Spinal cord (tissue), 10 donors: ENCODE measurements at places on chromosomes 6 and 20.

GRCh38 chr20:14331646-14332045 is 5.8 kb downstream of the FLRT3 start:
- no peak for DNase-seq

- peak; percentile 38 for DNase-seq
Measured at GRCh38 chr6:16238057-16238962, at the start of gene GMPR. Gene GMPR, plus strand, starts transcription at chr6:16238587. Its CDS starts 107 bp downstream, at chr6:16238694.

GRCh38 chr6:119319694-119320093 is 29.9 kb downstream of the MAN1A1 start:
- DNase-seq: no peak

- no peak for DNase-seq
Measured at GRCh38 chr20:24452498-24453127, 16.8 kb upstream of the SYNDIG1 start.

GRCh38 chr6:42482174-42482573 is 30.4 kb upstream of the TRERF1 start:
- no peak for DNase-seq

GRCh38 chr20:13638162-13638495 is 603 bp downstream of the TASP1 start:
- DNase-seq: no peak

DNA sequence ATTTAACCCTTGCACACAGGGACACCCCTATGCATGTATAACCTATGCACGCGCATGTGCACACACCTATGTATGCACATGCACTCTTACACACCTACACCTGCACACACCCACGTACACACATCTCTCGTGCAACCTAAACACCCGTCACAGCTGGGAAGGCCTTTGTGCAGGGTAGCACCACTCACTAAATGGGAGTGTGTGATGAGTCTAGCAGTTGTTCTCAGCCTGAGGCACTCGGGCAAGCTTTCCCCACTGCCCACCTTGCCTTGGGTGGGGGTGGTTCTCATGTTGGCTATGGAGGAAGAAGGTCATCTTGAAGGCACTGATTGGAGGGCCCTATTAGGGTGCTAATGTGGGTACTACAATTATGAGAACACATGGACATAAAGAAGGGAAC is 85.8 kb downstream of the DLL1 start:
- DNase-seq: no peak

DNA sequence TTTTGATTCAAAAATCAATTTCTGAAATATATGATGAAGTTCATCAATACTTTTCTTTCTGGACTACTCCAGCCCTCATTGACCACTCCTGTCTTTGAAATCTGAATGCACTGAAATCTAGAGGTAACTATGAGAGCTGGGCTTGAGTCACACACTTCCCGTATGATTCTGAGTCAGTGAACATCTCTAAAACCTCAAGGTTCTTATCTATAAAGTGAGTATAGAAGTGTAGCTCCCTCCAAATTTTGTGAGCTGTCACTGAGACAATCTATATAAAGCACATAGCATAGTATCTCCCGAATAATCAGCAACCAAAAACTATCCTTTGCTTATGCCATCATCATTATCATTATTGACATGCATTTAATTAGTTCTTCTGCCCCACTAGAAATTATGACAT is 182.4 kb downstream of the TSHZ2 start:
- no peak for DNase-seq

GRCh38 chr6:70107852-70108629 is 194.8 kb downstream of the COL9A1 start:
- DNase-seq: peak; percentile 89

DNA sequence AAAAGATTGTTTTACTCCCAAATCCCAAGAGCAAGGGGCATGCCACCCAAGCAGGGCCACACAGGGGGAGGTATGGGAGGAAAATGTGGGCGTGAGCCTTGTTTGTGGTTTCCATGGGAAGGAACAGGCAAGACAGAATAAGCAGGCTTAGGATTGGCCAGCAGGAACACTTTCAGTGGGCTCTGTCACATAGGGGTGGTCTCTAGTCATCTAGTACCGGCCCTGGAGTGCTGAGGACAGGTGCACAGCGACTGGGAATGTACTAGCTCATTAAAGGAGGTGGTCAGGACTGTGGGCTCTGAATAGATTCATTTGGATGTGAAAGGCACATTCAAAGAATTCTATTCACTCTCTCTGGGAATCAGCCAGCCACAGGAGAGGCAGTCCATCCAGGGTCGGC is 175.6 kb downstream of the TBC1D7 start:
- DNase-seq: no peak

- no peak for DNase-seq
Measured at GRCh38 chr20:36491901-36492617, 49.3 kb upstream of the MYL9 start.

DNA sequence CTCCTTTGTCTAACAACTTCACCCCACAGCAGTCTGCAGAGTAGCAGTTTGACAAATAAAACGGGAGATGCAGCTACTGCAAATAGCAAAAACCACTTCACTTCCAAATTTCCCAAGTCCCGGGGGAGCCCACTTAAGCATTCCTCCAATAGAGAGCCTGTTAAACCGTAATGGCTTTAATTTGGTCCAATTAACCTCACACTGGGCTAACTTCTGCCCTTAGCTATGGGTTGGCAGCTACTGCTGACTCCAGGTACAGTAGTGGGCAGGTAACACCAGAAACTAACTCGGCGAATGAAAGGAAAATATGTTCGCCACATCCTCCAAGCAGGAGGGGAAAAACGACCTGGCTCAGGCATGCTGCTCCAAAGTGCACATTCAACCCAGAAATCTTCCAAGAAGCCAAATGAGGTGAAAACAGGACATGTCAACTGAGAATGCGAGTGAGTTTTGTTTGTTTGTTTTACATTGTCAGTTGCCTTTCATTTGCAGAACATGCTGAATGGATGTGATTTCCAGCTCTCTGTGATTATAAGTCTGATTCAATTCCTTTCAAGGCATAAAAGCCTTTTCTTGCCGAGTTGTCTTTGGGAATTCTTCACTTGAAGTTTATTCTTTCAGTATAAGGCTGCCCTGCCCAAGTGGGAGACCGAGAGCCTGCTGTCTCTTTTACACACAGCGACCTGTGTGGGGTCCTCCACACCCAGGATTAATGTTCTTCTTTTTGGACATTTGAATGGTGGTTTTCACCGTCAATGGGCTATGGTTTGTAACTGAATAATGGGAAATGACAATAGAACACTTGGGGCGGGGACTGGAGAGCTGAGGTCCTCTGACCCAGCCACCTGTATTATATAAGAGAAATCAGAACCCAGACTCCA is 117.3 kb upstream of the ARMC2 start:
- peak; percentile 22 for DNase-seq

DNA sequence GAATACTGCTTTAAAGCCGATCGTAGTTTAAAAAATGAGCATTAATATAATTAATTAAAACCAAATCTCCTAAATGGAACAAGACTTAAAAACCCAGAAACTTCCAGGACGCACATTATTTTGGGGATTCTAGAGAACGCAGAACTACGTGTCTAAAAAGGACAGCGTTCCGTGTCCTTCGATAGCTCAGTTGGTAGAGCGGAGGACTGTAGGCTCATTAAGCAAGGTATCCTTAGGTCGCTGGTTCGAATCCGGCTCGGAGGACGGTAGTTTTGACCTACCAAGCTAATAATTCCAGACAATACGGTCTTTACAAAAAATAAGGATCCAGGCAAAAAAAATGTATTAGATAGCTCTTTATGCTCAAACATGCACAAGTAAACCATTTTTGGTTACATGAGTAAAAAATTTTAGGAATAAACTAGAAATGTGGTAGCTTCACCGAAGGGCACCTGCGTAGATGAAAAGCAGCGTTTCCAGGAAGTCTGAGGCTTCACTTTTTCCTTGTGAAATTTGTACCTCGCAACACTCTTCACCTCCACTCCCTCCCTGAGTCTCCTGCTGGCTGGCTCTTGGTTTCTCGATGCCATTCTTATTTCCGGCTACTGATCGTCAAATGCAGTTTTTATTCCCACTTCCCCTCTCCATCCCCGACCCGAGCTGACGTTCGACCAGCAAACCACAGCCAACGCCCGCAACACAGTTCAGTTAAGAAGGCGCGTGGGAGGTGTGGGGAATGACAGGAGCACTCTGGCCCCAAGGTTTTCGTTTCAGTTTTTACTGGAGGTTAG is 19.6 kb upstream of the ABT1 start:
- DNase-seq: no peak

GRCh38 chr6:47440719-47441118 is 36.9 kb upstream of the CD2AP start:
- no peak for DNase-seq

GRCh38 chr20:15188415-15188814 is 851.0 kb upstream of the FLRT3 start:
- DNase-seq: no peak

DNA sequence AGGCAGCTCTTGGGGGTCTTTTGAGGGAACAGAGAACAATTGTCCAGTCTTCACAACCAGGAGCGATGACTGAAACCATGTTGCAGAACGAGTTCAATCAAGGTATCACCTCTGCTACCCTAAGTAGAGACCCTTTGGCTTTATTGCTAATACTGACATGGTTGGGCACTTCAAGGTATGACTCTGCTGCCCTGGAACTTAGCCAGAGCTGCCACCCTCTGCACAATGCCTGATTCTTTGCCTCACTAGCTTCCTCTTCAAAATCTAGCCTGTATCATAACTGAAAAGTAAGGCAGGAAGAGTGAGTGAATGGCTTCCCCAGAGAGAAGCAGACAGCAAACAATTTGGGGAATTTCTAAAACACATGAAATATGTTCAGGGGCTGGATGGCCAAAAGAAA is 592.7 kb upstream of the NRSN1 start:
- DNase-seq: no peak

- DNase-seq: no peak
Measured at GRCh38 chr6:4274382-4275082, 139.2 kb upstream of the ECI2 start.

DNA sequence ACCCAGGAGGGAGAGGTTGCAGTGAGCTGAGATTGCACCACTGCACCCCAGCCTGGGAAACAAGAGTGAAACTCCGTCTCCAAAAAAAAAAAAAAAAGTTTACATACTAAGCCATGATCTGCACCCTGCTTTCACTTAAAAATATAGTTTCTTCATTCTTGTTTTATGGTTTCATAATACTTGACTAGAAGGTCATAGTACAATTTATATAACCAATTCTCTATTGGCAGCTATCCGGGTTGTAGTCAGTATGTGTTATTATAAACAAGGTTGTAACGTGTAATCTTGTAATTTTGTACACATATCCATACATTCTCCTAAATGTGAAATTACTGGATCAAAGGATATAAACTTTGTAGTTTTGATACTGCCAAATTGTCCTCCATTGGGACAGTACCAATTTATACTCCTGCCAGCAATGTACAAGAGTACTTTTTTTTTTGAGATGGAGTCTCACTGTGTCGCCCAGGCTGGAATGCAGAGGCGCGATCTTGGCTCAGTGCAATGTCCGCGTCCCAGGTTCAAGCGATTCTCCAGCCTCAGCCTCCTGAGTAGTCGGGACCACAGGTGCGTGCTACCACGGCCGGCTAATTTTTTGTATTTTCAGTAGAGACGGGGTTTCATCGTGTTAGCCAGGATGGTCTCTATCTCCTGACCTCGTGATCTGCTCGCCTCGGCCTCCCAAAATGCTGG is 144.8 kb downstream of the GJA10 start:
- no peak for DNase-seq

GRCh38 chr6:10331334-10331968 is 83.4 kb downstream of the TFAP2A start:
- DNase-seq: no peak

- no peak for DNase-seq
Measured at GRCh38 chr6:67916399-67916798, 718.7 kb upstream of the ADGRB3 start.

DNA sequence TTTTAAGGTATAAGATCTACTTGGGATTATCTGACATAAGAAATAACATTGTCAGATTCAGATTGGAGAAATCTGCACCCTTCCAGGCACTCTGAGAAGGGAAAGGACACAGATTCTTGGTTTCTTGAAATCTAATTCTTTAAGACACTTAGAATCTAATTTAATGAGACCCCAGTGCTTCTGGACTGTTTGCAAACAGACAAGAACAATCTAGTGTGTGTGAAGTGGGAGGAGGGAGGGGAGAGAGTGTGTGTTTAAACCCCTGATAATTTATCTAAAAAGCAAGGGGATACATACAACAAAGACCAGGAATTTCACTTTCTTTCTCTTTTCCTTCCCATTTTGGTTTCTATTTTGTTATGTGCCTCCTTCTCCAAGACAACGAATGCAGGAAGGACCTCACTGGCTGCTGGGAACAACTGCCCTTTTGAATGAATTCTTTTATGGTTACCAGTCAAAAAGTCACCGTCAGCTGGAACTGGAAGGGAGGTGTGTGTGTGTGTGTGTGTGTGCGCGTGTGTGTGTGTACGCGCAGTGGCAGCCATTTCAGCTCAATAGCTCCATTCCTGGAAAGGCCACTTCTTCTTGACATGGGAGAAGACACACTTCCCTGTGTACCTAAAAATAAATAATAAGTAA is 129.4 kb downstream of the BCAS1 start:
- DNase-seq: peak; percentile 50

- DNase-seq: no peak
Measured at GRCh38 chr20:4322499-4322898, 307.1 kb upstream of the RNF24 start.

GRCh38 chr20:59153832-59154231 is 9.8 kb upstream of the ZNF831 start:
- DNase-seq: no peak

DNA sequence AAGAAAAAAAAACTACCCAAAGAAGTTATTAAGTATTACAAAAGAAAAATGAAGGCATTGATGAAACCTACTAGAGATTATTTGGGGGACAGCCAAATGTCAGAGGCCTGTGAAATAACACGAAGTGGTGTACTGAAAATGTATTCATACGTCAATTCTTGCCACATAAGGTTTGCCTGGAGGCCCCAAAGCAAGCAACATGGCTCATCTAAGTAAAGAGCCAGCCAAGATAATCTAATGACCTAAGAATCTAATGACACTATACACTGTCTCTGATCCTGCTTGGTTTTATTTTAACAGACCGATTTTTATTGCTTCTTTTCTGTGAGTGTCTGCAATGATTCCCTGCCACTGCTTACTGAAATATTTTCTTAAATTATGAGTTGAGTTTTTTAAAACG is 34.7 kb downstream of the FILIP1 start:
- no peak for DNase-seq

DNA sequence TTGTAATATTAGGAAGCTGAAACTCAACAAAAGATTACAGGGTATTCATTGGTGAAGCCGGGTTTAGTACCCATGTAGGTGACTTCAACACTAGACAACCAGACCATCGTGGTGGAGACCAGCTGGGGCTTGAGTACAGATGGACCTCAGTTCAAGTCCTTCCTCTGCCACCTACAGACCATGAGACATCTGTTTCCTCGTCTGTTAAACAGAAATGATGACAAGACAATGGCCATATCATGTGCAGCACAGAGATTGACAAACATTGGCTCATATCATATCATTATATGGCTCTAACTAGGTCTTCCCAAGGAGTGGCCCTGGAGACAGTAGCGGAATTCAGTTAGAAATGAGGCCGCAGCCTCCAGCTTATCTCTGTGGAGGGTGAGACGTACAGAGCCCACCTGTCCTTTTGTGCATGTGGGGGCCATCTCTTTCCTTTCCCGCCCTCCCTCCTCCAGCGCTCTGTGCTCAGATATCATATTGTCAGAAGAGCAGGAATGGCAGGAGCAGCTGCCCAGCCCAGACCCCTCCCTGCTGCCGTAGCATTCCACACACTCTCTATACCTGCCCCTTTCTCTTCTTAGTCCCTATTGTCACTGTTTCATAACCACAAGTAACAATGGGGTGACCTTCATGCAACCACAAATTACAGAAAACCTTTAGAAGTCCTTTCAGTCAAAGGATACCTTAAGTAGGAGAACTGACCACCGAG is 75.1 kb downstream of the LY86 start:
- DNase-seq: no peak

GRCh38 chr6:158481690-158482473 is 78.0 kb upstream of the TMEM181 start:
- DNase-seq: no peak

- no peak for DNase-seq
Measured at GRCh38 chr6:20814494-20814893, 280.2 kb downstream of the CDKAL1 start.
